ENCODE measurements at places on chromosomes 12 and 14.

GRCh38 chr12:102910137-102910536 lies 6.9 kb downstream of the PAH start:
- no peak for DNase-seq

DNA sequence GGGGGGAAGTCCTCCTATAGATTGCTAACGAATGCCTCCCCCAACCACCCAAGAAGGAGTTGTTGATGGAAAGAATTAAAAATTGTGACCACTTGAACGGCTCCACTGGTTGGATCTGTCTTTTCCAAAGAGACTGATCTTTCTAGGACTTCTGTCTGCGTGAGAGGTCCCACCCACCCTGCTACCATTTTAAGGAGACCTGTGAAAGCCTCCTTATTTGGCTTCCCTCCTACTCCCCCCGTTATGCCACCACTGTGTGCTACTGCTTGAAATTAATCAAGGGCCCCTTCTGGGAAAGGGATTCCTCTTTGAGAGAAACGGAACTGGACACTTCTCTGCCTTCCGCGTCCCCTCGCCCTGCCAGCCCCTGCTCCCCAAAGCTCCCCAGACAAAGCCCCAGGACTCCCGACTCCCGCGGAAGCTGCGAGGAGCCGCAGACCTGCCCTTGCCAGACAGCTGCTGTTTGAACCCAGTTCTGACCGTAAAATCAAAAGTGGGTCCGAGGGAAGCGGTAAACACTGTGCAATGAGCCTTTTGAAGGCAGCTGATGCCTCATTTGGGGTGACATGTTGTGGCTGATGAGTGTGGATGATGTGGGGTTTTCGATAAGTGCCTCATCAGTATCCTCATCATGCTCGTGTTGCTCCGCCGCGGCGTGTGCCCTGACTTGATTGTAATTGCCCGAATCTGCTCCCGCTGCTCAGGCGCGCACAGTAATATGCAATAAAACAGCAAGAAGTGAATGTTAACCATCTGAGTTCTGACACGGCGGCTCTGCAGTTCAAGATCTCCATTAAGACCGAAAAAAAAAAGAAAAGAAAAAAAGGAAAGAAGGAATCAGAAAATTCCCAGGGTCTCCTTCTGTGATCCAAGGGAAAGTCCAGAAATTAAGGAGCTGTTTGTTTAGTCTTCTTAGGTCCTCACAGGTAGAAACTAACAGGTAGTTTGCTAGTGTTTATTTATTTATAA lies 48.2 kb downstream of the MBIP start:
- no peak for DNase-seq

- DNase-seq = no peak
These were observed 99.5 kb downstream of the SYNE2 start for GRCh38 chr14:63952053-63952932.

GRCh38 chr12:116244474-116245090 lies 32.9 kb downstream of the MED13L start:
- no peak for DNase-seq

DNA sequence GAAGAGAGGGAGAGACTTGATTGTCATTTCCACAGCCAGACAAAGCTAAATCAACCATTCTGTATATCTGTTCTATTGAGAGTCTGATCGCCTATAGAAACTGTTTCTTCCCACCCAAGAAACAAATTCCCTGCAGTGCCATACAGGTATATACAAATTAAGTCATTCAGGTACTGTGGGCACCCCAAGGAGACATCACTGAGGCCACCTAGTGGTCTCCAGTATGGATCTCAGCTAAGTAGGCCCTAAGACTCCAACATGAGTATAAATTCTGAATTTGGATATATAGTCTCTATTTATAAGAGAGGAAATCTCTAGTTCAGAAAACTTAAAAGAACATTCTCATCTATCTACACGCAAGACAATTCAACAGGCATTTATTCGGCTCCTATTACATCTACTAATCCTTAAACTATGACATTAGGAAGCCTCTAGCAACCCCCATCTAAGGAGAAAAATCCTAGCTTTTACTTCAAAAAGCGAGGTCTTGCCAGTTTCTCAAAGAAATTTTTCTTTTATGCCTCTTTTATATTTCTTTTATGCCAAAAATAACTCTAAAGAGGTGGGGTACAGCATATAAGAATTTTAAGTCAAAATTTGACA lies 62.6 kb downstream of the DCAF5 start:
- peak; percentile 22 for DNase-seq

DNA sequence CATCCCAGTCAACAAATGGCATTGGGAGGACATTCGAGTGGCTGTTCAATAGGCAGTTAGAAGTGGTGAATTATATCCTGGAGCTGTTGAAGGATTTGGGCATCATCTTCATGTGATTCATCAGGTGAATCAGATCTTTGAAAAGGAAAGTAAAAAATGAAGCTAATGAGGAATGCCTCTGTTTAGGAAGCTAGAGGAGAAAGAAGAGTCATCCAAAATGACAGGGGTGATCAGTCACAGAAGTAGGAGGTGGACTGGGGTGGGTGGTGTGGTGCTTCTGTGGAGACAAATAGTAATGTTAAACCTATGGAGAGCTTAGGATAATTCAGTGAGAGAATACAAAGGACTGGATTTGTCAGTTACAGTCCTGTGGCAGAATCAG lies 32.7 kb downstream of the DIP2B start:
- DNase-seq = no peak

DNA sequence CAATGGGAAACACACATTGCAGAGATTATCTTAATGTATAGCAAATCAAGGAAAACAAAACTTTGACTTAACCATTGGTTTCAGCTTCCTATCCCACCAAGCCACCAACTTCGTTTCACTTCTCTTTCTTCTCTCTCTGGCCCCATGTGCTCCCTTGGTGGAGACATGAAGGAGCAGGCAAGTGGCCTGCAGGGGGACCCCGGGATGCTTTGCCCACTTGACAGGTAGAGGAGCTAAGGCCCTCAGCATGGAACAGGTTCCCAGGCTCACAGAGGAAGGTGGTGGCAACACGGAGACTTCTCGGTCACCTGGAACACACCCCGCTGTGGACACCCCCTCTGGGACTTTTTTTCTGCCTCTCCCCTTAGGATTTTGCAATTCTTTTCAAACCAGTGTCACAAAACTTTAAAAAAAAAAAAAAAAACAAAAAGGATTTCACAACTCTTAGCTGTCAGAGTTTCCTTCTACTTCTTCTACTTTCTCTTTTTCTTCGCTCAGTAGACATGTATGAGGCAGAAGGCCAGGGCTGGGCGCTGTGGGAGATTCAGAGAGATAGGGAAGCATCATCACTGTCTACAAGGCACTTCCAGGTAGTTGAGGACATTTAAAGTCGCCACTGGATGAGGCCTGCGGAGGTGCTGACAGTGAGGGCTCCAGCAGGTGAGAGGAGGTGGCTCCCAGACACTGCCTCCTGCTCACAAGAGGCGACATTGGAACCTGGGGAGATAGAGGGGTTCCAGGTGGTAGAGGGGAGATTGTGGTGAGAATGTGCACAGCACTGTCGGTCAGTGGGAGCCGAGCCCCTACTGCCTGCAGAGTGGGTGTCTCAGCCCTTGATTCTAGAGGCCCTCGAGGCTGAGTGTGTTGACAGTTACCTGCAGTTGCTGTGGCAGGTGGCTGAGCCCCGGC lies 119.6 kb downstream of the GCH1 start:
- DNase-seq = no peak

GRCh38 chr12:121470751-121471150 lies 70.8 kb downstream of the RNF34 start:
- no peak for DNase-seq

DNA sequence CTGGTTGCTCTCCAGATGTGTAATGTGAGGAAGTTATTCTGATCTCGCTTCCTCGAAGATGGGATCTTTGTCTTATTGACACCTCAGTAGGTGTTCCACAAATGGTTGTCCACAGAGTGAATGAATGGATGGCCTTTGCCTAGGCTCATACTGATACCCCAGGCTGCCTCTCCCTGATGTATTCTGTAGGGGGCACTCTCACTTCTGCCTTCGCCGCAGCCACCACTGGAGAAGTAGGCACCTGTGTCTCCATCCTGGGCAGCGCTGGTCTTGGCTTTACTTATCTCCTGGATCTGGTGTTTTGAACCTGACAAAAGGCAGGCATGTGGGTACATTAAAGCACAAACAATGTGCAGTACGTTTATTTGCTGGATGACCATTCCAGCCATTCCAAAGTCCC lies 82.1 kb downstream of the ZFP36L1 start:
- DNase-seq = no peak

GRCh38 chr14:26820572-26820971 lies 222.7 kb upstream of the NOVA1 start:
- no peak for DNase-seq

GRCh38 chr12:59446116-59446515 lies 149.7 kb upstream of the SLC16A7 start:
- no peak for DNase-seq
